ENCODE measurements at places on chromosomes 13 and 19. TPM values are rescaled to one million over a fixed set of nuclear protein-coding genes. Genes with fewer than 3 reads are reported as not detected.

Gene ZNF569
- 1.0 TPM for total RNA-seq

Gene SIGLEC12
- 0.19 TPM for total RNA-seq

Gene IGFL1
- not detected for total RNA-seq

Gene EHD2
- 16.3 TPM for total RNA-seq

Gene KDELR1
- 63.4 TPM for total RNA-seq

DNA sequence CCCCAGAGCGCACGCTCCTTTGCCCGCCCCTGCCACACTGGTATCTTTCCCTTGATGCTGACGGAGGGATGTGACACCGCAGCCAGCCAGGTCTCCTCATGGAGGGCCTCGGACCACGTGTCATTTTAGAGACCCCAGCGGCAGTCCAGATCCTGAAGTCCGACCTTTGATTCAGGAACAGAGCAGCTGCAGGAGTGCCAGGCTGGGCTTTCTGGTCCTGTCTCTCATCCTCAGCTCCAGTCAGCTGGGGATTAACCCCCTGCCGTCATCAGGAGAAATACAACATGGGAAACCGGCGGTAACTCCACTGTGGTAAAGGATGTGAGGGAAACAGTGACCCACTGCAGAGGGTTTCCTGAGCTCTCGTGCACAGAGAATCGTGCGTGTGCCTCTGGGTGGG lies 140.6 kb downstream of the SIPA1L3 start:
- H3K4me1 ChIP-seq = no peaks in the 10 kb centered on the region
- no peaks in the 10 kb centered on the region for H3K36me3 ChIP-seq
- no peak for DNase-seq
- no peaks in the 10 kb centered on the region for H3K27me3 ChIP-seq

DNA sequence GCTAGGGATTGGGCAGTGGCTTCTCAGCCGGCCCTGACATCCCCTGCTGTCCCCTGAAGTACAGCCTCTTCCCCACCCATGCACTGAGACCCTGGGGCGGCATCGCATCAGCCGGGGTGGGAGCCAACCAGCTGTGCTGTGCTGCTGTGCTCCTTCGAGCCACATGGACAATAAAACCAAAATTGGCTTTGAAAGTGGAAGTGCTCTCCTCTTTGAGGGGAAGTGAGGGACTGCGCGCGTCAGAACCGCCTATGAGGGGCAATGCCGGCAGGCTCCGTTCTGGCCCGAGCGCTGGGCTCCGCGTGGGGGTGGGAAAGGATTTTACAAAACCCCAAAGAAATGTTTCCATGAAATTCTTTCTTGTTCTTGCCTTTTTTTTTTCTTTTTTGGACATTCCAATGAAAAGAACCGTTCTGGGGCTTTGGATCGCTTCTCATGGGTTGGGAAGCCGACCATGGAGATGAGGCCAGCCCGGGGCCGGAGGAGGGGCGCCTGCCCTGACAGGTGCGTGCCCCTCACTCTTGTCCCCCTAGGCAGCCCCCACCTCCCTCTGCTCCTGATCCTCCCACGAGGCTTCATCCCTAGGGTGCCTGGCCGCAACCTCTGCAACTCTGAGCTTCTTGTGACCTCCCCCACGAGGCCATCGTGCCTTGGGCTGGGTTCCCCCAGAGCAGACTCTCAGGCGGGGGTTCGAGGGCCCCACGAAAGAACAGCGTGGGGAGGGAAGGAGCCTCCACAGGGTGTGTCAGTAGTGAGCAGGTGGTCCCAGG lies 22.6 kb downstream of the KLHL26 start:
- H3K36me3 ChIP-seq = no peaks in the 10 kb centered on the region
- peak overlapping the region; percentile 47 for H3K27ac ChIP-seq
- no peaks in the 10 kb centered on the region for H3K27me3 ChIP-seq
- no peak overlapping the region for H3K4me3 ChIP-seq
- no peak for DNase-seq

- no peaks in the 10 kb centered on the region for H3K4me1 ChIP-seq
- H3K27ac ChIP-seq = no peak overlapping the region
- DNase-seq = no peak
- H3K4me3 ChIP-seq = no peak overlapping the region
Measured at GRCh38 chr13:85864963-85865530, 65.8 kb upstream of the SLITRK6 start.

DNA sequence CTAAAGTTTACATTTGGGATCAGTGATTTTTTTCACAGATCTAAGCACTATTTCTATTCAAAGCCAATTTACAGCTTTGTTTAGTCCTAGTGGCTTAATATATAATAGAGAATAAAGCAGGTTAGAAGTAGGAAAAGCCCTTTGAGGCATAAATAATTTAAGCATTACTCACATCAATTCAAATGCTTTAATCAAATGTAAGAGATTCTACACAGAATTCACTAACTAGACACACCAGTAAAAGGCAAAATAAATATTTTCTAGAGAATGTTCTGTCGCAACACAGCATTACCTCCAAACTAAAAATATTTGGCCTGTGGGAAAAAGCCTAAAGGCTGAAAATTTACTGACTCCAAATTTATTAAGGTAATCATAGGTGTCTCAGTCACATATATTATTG lies 31.3 kb downstream of the KCTD12 start:
- no peak overlapping the region for H3K4me3 ChIP-seq
- no peaks in the 10 kb centered on the region for H3K27me3 ChIP-seq
- DNase-seq = no peak
- H3K36me3 ChIP-seq = no peaks in the 10 kb centered on the region

GRCh38 chr13:105338006-105338405 lies 1197.5 kb downstream of the EFNB2 start:
- DNase-seq = no peak
- H3K4me3 ChIP-seq = no peak overlapping the region
- no peaks in the 10 kb centered on the region for H3K27me3 ChIP-seq
- no peak overlapping the region for H3K27ac ChIP-seq
- no peaks in the 10 kb centered on the region for H3K36me3 ChIP-seq
- H3K4me1 ChIP-seq = no peaks in the 10 kb centered on the region

Data from pancreas (tissue), 10 donors.